ENCODE measurements at places on chromosomes 2 and 18.

GRCh38 chr2:85714841-85715240 is 20.7 kb downstream of the GNLY start:
- DNase-seq, result no peak

- DNase-seq, result no peak
Measured at GRCh38 chr2:205169464-205169863, 512.8 kb upstream of the NRP2 start.

DNA sequence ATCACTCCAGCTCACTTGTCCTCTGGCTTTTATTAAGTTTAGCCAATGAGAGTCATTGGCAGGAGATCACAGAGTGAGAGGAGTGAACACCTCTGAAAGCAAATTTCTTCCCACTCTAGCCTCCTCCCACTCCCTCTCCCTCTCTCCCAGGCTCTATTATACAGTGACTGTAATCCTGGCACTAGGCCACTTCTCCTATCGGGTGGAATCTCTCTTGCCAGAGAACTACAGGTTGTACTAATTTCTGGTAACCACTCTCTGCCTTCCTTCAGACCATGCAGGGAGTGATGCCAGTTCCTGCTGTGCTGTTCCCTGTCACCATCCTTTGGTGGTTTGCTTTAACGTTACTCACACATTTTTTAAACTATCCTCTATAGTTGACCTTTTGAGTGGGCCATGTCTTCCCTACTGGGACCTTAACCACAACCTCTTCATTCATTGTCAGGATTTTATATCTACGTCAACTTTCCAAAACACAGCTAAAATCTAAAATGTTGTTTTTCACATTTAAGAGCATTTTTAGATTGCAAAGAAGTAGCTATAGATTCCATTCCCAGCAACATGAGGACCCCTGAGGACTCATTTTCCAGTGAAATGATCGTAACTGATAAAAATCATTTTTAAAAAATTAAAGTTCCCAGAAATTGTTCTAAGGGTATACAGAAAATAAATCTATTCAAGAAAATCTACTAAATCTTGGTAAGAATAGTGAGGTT is 217.1 kb downstream of the MREG start:
- no peak for DNase-seq

GRCh38 chr2:232265329-232265728 is 113.2 kb upstream of the ALPP start:
- DNase-seq, result no peak

DNA sequence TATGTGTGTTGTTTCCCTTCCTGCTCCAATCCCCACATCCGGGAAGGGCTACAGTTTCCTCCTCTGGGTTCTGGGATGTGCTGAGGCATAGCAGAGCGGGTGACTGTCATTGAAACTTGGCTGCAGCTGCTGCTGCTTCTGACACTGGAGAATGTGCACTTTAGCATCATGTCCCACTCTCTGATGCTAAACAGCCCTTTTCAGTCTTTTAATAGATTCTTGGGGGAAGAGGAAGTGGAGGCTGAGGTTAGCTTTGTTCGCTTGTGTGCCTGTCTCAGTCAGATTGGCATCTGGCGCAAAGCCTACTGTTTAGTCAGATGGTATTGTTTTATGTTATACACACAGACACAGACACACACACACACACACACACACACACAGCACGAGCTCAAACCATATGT is 136.5 kb upstream of the RND3 start:
- DNase-seq, result no peak

GRCh38 chr2:122795763-122796162 is 1040.3 kb downstream of the TSN start:
- DNase-seq, result no peak

DNA sequence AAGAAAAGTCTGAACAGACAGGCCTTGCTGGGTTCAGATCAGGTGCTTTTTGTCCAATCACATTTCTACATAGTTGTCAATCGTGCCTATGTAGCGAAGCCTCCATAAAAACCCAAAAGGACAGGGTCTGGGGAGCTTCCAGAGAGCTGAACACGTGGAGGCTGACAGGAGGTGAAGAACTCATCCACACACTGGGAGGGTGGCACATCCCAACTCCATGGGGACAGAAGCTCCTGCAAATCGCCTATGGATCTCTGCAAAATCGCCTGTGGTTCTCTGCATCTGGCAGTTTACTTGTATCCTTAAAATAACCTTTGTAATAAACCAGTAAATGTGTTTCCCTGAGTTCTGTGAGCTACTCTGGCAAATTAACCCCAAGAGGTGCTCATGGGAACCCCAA is 12.4 kb downstream of the ALPK2 start:
- DNase-seq, result no peak

DNA sequence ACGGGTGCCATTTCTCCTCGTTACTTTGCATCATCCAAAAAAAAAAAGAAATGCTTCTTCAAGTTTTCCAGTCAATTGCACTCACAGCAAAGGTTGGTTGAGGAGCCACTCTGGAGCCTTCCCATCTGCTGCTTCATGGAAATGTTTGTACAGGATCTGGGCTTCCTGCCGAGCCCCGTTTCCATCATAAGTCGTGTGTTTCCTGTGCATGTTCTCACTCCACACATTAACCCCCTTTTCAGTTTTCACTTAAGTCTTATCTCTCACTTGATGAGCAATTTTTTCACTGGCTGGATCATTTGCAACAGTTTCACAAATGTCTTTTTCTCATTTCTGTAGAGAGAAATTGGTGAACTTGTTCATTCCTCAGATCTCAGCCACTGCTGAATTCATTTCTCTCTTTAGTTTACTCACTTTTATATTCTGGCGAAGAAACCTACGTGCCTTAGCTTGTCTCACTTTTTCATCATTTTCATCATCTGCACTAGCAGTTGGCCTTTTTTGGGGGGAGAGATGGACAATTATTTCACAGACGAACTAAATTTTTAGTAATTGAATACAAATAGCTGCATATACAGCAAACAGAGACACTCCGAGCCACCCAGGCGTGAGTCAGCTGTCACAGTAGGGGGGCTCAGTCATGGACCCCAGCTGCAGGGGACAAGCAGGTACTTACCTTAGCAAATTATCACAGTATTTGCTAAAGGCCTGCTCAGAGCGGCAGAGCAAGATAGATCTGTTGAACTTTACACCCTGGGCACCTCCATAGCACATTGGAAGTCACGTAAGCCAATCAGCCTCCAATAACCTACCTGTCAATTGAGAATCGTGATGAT is 750.8 kb upstream of the ID2 start:
- peak; percentile 9 for DNase-seq

GRCh38 chr2:203750346-203751068 is 44.1 kb downstream of the CD28 start:
- DNase-seq, result no peak

DNA sequence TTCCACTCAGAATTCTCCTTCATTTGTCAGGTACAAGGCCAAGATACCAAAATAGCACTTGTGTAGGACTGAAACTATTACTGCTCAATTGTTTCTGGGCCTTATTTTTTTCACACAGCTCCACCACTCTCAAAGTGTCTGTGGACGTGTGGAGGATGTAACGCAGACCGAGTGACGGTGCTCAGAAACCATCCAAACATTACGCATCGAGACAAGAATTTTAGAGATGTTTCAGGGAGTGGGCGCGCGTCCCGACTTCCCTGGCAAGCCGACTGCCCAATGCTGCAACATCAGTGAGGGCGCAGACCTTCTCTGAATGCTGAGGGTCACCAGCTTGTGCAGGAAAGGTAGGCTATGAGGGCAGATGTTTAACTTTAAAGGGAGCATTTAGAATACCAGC is 108.4 kb downstream of the GATA6 start:
- no peak for DNase-seq

- DNase-seq, result no peak
Measured at GRCh38 chr2:181723731-181724130, 43.4 kb upstream of the NEUROD1 start.

DNA sequence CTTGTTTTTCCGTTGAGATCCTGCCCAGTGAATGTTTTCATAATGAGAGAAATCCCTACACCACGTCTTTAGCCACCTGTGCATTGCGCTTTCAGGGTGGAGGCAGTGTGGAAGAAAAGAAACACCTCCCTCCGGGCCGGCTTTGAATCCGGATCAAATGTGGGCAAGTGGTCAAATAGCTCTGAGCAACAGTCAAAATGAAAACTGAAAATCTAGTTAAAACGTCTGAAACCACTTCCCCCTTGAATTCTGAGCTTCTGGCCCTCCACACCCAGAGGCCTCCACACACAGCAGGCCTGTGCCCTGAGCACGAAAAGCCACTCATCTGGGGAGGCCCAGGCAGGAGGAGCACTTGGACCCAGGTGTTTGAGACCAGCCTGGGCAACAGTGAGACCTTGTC is 263.6 kb upstream of the SALL3 start:
- DNase-seq, result no peak

DNA sequence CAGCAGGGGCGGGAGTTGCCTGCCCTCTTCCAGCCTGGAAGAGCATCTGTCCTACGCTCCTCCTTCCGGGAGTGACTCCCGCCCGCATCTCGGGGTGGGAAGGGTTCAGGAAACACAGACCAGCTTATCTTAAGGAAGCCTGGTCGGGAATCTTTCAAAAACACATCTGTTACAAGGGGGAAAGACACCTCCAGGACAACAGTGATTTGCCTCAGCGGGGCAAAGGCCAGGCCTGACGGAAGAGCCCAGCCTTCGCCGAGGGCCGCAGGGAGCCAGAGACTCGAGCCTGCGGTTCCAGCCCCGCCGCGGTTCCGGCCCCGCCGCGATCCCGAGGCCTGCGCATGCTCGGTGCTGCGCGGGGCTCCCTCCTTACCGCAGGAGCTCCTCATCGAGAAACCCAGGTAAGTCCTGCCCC is 38.1 kb upstream of the TGIF1 start:
- no peak for DNase-seq

GRCh38 chr2:199903111-199903510 is 8.0 kb upstream of the C2orf69 start:
- DNase-seq, result no peak

- no peak for DNase-seq
Measured at GRCh38 chr2:152646264-152646663, 71.0 kb downstream of the PRPF40A start.

DNA sequence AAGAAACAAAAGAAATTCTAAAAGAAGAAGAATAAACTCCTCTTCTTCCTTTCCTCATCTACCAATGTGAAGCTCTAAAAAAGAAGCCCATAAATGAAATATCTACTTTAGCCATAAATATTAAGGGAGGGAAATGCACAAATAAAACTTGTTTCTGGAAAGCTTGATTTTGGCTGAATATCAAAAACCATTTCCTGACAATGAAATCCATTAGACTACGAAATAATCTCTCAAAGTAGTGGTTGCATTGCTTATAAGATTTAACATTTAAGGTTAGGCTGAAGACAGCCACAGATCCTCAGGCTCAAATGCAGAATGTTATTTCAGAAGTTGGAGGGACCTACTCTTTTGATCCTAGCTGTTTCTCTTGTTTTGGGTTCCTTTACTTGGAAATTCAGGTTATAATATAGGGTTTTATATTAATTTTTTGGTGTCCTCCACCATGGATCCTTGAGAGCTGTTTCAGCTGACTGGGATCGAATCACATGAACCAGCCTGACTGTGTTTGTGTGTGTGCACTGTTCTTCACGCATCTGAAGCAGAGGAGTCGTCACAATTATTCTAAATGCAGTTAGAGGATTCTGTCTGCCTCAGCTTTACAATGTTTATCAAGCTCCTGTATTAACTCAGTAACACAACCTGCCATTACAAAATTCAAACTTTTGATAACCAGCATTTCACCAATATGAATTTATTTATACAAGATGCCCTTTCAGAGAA is 474.8 kb downstream of the ARHGAP15 start:
- DNase-seq, result no peak

GRCh38 chr2:67845621-67846369 is 217.0 kb downstream of the C1D start:
- no peak for DNase-seq

GRCh38 chr2:225640550-225640949 is 241.0 kb downstream of the NYAP2 start:
- no peak for DNase-seq

DNA sequence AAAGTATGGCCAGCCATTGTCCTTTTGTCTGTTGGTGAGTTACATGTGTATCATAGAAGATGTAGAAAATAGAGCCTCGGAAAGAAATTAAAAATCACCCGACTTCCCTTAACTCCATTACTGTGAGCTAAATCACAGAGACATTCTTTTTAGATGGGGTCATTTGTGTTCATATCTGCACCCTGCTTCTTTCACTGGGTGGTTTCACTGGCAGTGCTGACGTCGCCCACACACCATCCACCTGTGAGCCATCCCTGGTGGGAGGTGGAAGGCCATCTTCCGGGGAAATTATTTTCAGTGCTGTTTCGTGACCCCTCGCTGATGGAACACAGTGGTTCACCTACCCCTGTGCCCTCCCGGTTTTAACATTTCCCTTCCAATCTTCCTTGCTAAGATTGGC is 21.2 kb downstream of the SH3BP4 start:
- DNase-seq, result no peak
